Motor neuron (in vitro differentiated cells): ENCODE measurements at places on chromosomes 3 and 15.

DNA sequence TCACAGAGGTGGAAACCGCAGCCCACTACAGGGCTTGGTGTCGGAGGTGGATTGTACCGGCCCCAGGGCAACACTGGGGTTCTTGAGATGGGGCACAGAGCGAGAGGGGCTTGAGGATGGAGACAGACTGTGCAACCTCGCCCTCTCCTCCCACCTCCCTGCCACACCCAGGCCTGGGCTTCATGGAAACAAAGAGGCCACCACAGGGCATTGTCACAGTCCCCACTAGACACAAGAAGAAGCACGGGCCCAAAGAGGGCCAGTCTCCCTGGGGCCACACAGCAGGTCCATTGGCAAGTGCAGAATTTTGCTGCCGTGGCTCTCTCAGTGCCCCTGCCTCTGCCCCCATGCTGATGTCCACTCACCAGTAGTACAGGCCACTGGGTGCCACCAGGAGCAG is 4.1 kb upstream of the CALML4 start:
- ATAC-seq, result no peak

- ATAC-seq, result no peak
These were observed 75.8 kb downstream of the STXBP5L start for GRCh38 chr3:120983841-120984240.

DNA sequence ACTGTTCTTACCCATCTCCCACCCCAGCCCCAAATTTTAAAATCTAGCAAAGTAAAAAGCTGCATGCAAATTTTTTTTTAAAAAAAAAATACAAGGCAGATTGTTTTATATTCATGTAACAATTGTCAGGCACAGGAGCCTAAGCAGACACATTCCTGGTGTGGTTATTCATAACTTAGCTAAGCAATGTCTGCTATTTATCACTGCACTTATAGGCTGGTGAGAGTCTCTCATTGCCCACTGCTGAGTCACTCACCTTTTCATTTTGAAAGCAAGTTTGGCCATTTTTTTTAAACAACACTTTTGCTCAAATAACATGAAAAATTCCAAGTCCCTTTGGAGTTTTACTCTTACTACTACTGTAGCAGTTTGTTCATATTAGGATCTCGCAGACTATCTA is 413.9 kb downstream of the RBMS3 start:
- ATAC-seq, result peak; percentile 91

- no peak for ATAC-seq
These were observed 24.0 kb upstream of the TRH start for GRCh38 chr3:129950318-129951046.

DNA sequence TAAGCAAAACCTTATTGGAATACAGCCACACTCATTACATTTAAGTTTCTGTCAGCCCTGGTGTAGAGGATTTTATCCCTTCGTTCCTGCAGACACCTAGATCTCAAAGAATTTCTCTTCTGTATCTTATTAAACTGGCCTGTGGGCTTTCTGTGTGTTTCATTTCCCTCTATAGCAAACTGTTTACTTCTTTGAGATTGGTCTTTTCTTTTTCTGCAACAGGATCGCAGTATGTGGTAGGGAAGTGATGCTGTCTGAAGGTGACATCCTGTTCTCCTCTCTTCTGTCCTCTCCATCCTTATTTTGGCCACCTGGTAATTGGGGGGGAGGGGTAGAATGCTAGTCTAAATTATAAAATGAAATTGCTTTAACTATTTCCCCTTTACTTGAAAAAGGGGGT is 25.5 kb downstream of the ATP1B3 start:
- ATAC-seq, result no peak

DNA sequence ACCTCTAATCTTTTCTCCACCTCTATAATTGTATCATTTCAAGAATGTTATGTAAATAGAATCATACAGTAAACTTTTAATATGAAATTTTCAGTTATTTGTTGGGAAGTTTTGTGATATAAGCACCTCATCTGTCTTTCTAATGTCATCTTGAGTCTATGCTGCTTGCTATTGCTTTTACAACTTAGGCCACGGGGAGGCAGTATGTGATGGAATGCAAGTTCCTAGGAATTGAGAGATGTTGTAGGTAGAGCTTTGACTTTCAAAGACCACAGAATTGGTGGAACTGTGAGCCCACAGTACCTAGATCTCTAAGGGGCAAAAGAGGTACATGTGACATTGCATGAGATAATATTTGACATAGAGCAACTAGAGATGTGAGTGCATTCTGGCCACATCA is 328.3 kb downstream of the MFSD1 start:
- no peak for ATAC-seq

DNA sequence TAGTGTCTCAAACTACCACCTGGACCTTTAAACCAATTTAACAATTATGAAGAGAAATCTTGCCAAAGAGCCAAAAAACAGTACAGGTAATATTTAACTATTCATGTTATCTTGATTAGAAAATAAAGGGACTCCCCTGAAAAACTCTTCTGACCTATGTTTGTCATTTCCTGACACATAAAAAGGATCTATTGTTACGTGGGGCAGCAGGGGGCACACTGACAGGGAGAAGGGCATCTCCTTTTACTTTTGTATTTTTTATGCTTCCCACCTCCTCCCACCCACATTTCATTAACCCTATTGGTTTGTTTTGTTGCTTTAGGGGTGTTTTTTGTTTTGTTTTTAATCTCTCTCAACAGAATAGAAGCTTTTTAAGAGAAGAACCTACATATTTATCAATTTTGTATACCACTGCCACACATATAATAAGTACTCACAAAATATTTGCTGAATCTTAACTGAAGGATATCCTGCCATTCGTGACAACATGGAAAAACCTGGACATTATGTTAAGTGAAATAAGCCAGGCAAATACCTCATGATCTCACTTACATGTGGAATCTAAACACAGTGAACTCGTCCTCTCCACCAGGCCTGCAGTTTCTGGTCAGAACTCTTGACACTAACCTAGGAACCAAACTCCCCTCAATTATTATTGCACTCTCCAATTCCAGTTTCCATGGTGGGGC is 17.7 kb downstream of the STAG1 start:
- no peak for ATAC-seq

- no peak for ATAC-seq
These were observed 710 bp downstream of the ABHD10 start for GRCh38 chr3:111979434-111980038.

- ATAC-seq, result no peak
These were observed 21.9 kb downstream of the C3orf62 start for GRCh38 chr3:49255112-49255511.

DNA sequence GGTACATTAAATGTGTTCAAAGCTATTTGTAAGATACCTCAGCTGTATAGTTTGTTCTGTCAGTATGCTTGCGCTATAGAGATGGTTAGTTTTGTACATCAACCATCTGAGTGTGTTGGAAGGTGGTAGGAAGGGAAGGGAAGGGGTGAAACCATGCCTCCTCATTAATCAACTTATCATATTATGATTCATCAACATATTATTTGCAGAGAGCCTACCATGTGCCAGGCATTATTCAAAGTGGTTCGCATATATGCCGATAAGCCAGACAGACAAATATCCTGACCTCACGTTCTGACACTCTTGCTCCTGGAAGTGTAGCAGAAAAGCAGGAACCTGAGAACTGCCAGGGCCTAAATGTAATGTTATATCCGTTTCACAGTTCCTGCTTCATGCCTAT is 248.1 kb upstream of the NR2E3 start:
- ATAC-seq, result no peak

- ATAC-seq, result no peak
These were observed 186.1 kb downstream of the APBA2 start for GRCh38 chr15:29071882-29072273.

GRCh38 chr15:87707071-87707470 is 549.5 kb downstream of the NTRK3 start:
- ATAC-seq, result no peak

- ATAC-seq, result no peak
These were observed 232.6 kb downstream of the TBL1XR1 start for GRCh38 chr3:176964661-176965060.

DNA sequence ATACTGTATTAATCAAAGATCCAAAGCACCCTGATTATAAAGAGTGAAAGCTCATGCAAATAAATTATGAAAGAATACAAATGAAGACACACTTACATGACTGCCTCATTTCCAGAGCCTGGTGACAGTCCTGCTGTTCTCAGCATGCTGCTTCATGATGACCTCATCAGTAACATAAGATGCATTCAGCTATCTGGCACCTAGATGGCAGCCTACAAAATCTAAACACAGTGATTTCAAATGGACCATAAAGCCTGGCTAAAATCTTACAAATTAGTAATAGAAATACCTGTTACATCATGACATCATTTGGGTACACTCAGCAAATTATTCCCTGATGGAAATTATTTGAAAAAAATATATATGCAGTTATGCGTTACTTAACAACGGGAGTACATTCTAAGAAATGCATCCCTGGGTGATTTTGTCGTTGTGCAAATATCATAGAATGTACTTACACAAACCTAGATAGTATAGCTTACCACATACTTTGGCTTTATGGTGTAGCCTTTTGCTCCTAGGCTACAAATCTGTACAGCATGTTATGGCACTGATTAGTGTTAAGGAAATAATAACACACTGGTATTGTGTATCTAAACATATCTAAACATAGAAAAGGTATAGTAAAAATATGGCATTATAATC is 207.2 kb downstream of the EPHA3 start:
- peak; percentile 100 for ATAC-seq

- no peak for ATAC-seq
These were observed 1.0 kb upstream of the PCCB start for GRCh38 chr3:136249091-136249490.

DNA sequence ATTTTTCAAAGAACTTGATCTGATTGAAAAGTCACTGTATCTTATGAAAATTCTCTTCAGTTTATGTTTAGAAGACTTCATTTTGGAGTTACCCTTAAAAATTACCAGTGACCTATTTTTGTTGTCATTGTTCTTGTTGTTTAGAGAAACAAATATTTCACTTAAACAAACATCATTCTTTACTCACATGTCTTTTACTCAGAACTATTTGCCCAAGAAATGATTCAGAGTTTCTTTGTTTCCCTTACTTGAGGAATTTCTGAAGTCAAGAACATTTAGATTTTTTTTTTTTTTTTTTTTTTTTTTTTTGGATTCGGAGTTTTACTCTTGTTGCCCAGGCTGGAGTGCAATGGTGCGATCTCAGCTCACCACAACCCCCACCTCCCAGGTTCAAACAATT is 259.6 kb upstream of the UBE2E1 start:
- ATAC-seq, result no peak

- ATAC-seq, result no peak
These were observed 395.9 kb upstream of the ZNF717 start for GRCh38 chr3:76181213-76181612.

- no peak for ATAC-seq
These were observed 42.9 kb downstream of the TBC1D2B start for GRCh38 chr15:78034495-78035191.

DNA sequence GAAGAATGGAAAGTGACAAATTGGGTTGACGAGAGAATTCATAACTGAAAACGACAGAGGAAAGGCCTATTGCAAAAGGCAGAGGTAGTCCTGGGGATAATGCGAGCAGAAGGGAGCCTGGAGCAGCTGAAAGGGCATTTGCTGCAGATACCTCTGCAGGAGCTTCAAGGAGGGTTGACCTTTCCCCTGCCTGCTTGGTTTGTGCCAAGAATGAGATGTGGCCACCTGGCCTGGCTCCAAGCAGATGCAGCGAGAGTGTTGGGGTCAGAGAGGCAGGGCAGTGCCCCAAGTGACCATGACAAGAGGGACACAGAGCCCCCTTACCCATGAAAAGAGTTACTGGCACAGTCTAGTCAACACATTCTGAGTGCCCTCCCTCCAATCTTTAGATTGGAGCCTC is 43.5 kb downstream of the SLC41A3 start:
- no peak for ATAC-seq

DNA sequence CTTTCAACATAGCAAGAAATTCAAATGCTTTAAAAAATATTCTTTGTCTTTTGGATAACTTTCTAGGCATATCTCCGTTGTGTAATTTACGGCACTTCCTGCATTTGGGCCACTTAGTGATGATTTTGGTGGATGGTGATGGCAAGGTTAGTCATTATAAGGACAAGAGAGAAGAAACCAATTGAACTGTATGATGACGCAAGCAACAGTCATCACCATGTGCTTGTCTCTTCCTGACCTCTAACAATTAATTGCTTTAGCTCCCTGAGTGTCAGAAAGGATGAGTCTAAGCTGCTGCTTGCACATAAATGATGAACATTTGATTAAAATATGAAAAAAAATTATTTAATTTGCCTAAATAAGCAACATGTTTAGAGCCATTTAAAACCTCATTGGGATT is 11.3 kb upstream of the P2RY12 start:
- no peak for ATAC-seq

GRCh38 chr15:58438956-58439355 is 7.2 kb downstream of the LIPC start:
- peak; percentile 75 for ATAC-seq

DNA sequence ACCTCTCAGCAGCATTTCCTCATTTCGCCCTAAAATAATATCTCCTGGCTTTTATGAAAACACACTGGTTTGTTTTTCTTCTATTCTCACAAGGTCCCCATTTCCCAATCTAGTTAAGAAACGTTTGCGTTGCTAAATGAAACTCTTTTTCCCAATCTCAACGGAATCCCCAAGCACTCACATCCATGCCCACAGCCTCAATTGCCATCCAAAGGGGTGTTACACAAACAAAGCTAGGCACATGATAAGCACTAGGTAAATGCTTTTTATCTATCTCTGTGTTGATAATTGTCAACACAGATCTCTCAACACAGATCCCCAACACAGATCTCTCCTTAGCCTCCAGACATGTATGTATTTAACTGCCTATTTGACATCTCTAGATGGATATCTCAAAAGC is 35.2 kb upstream of the TF start:
- no peak for ATAC-seq

GRCh38 chr3:128416578-128417211 is 50.0 kb downstream of the DNAJB8 start:
- no peak for ATAC-seq

DNA sequence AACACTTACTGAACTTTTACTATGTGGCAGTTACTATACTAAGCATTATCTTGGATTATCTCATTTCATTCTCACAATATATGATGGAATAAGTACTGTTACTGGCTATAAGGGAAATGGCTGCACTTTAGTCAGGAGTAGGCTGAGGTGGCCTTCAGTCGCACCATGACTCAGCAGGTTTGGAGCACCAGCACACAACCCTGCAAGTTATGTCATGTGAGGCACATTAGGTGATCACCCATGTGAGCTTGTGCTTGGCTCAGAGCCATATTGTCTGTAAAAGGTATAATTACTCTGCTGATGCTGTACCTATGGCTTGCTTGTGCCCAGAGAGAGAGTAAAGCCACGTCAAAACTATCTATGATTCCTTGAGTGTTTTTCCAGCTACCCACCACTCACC is 54.1 kb upstream of the TIPARP start:
- peak; percentile 86 for ATAC-seq

- ATAC-seq, result no peak
These were observed 223.5 kb downstream of the DTWD1 start for GRCh38 chr15:49844390-49844789.
